ENCODE measurements at places on chromosomes 4 and X.

DNA sequence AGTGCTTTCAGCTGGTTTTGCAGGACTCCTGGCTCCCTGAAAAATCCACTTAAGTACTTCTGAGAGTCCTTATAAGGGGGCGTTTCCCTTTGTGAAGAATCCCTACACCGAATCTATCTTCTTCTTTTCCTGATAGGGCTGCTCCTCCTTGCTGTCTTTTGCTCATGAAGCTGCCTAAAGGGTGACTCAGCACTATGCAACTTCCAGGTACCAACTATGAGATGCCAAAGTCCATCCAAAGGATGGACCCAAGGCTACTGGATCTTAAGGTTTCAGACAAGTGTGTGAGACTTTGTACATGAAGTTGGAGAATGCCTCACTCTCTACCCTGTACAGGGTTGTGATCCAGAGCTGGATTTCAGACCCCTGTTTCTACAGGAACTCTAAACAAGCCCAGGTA is 485.0 kb upstream of the FAT1 start:
- DNase-seq = no peak

DNA sequence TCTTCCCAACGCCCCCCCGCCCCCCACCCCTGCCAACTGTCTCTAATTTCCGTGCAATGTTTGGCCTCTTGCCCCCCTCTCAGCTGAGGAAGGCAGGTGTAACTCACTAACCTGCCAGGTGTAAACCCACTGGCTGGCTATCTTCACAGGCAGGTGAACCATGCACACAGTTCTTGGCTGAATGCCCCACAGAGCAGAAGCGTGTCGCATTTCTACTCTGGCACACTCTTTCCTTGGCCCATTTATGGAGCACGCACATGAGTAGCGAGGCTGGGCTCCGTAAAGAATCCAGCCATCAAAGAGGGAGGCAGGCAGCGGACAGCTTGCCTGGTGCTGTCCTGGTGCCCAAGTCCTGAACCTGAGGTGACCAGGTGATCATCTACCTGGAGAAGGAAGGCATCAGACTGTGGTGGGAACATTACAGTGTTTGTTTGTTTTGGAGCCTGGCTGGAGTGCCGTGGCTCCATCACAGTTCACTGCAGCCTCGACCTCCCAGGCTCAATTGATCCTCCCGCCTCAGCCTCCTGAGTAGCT is 39.2 kb upstream of the CRMP1 start:
- DNase-seq = no peak

- no peak for DNase-seq
Observed at GRCh38 chr4:106971636-106972035, 64.5 kb downstream of the DKK2 start.

- no peak for DNase-seq
Observed at GRCh38 chr4:8317474-8317873, 47.9 kb downstream of the HTRA3 start.

DNA sequence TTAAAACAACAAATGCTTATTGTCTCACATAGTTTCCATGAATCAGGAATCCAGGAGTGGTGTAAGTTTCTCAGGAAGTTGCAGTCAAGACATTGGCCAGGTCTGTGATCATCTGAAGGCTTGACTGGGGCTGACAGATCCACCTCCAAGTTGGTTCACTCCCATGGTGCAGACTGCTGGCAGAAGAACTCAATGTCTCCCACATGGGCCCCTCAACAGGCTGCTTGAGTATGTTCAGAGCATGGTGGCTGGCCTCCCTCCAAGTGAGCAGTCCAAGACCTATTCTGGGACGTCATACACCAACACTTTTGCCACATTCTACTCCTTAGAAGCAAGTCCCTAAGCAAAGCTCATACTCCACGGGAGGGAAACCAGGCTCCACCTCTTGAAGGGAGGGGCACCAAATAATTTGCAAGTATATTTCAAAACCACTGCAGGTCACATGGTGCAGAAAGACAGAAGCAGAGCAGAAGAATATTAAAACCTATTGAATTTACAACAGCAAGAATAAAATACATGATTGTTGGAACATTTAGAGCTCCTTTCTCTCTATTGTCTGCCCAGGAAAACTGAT is 35.3 kb downstream of the LGI2 start:
- no peak for DNase-seq

GRCh38 chr4:9942921-9943600 is 78.2 kb downstream of the SLC2A9 start:
- DNase-seq = no peak

DNA sequence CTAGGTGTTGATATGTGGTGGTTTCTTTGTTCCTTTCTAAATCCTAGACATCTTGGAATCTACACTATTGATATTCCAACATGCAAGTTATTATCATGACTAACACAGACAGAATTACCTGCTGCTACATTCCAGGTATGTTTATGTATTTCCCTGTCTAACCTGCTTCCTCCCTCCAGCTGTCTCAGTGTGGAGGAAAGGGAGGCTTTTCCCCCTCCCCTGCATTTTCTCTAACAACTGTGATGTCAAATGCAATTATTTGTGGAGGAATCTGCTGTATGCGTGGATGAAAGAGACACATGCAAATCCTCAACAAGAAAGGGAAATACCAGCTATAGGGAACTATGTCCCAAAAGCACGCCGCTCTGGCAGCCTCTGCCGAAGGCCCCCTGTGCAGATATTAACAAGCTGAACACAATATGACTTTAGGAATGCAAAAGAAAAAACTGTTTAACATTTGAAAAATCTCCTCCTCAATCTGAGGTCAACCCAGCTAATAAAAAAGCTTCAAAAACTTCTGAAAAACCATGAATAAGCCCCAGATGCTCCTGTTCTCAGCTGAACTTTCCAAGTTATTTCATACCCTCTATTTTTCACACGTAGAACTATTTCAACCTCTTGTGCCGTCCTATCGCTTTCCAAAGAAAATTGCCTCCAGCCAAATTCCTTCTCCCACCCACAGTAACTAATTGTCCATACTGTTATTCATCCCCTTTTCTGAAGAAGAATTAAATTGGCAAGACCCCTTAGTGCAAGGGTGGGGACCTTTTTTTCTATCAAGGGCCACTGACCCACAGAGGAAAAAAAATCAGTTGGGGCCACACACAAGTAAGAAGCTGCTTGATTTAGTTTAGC is 225.1 kb upstream of the GPC4 start:
- DNase-seq = no peak

GRCh38 chr4:163467082-163467770 is 6.3 kb downstream of the TKTL2 start:
- no peak for DNase-seq

- no peak for DNase-seq
Observed at GRCh38 chrX:108484251-108484650, 44.6 kb downstream of the COL4A5 start.

DNA sequence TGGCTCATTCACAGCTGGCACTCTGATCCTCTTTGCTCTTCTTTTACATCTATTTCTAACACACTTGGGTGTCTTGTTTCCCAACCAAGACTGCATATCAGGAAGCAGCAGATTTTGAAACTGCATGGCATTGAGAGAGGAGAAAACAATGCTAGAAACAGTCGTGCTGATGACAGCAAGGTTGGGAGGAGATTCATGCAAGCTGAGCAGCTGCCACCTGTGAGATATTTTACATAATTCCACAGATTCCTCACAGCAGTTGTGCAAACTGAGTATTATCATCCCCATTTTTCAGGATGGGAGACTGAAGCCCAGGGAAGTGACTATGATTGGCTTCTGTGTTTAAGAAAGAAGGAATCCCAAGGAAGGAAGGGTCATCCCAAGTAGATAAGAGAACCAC is 105.0 kb downstream of the SLC2A9 start:
- no peak for DNase-seq

DNA sequence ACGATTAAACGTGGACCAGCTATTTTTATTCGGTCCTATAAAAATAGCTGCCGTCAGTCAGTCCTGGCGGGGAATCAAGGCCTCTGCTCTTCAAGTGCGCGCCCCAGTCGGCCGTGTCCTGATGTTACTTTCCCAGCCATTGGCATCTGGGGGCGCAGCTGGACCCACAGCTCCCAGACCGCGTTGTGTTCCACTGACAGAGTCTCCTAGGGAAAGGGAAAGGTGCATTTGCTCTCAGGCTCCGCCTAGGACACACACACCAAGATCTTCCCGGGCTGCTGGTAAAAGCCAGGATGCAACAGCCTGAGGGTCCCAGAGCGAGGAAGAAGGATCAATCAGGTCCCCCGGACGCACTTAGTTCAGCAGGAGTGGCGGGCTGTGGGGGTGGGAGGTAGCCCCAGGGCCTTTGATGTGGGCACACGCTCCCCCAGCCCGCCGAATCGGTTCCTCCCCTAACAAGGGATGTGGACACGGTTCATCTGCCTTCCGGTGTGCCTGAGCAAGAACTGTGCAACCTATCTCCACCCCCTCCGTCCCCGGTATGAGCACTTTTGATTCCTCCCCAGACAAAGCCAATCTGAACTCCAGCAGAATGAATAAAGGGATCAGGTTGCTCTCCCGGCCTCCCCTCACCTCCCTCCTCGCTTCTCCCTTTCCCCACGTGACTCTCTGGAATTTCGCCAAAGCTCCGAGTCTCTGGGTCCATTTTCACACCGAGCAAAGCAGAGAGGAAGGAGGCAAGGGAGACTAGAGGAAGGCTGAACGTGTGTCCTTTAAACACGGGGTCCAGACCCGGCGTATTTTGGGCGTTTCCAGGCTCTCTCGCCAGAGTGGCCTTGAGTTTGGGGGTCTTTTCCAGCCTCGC is 626 bp upstream of the FRAS1 start:
- peak; percentile 87 for DNase-seq

DNA sequence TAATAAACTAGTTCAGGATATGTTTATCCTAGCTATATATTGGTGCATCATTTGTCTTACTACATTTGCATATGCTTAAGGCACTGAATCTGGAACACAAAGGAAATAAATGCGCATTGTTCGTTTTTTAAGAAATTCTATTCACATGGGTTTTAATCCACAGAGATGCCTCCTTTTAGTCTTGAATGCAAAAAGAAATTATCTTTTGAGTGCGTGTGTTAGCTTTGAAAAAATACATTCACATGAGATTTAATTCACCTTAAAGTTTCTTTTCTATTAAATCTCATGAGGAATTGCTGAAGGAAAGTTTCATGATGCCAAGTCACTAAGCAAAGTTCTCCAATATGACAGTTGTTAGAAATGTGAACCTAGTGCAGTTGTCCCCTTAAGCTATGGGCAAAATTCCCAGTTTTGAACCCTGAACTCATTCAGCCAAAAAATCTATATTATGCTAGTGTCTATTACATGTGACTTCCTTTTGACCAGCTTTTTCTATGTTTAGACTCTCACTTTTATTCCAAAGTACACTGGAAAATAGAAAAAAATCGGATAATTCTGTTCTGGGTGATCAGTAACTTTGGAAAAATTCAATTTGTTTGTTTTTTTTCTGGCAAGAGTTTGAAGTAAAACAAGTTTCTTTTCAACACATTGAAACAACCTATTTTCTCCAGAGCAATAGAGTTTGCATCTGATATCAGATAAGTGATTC is 426.2 kb upstream of the MAGEB2 start:
- no peak for DNase-seq

GRCh38 chrX:71492231-71493065 is 40.5 kb upstream of the OGT start:
- DNase-seq = no peak

DNA sequence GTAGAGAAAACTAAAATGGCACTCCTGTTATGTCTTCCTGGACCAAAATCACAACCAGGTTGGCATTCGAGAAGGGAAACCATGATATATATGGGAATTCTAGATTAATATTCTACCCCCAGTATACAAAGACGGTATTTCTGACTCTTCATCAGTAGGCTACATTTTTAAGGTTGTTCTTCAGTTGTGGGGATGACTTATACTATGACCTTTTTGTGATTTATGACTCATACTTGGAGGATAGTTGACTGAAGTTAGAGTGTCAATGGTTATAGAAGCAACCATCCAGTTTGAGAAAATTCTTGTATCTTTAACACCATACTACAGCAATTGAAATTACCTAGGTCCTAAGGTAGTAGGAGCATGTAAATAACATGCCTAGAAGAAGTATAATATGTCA is 49.8 kb upstream of the CYSLTR1 start:
- DNase-seq = no peak

GRCh38 chr4:95641571-95641970 is 92.8 kb upstream of the UNC5C start:
- no peak for DNase-seq

DNA sequence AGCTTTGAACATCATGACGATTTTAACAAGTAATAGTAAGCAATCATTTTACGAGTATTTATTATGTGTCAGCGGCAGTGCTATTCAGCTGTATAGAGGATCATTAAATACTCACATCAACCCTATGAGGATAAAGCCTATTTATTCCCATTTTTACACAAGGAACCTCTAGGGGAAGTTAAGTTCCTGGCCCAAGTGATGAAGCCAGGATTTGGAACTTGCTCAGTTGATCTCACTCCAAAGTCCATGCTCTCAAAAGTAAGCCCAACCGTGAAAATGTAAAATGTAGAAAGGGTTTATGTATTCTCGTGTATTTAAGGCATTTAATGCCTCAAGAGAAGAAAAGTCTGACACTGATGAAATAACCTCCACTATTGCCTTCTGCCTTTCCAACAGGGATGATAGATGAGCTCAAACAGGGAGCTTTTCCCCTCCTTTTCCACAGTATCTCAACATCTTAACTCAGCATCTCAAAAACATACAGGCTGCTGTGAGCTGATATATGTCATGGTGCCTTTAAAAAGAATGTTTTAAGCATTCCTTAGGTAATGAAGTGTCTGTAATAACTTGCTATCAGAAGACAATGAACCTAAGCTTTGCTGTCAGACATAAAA is 35.0 kb upstream of the PLA2G12A start:
- no peak for DNase-seq

DNA sequence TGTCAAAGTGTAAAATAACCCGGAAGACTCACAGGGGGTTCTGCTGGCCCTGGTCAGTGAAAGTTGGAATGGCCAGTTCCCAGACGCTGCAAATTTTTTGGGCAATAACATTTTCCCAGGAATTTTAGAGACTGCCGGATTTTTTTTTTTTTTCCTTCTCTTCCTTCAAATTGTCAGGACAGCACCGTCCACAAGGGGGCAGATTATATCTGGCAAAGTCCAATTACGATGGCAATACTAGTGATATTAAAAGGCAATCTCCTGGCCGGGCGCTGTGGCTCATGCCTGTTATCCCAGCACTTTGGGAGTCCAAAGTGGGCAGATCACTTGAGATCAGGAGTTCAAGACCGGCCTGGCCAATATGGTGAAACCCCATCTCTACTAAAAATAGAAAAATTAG is 20.5 kb downstream of the SLC25A5 start:
- peak; percentile 49 for DNase-seq

GRCh38 chr4:151804821-151805220 is 44.0 kb upstream of the GATB start:
- no peak for DNase-seq

- DNase-seq = peak; percentile 33
Observed at GRCh38 chrX:84187533-84188319, at the start of gene RPS6KA6. Gene RPS6KA6, minus strand, starts transcription at chrX:84188199. Its CDS starts 300 bp downstream, at chrX:84187899.
